ENCODE measurements at places on chromosomes 13 and 19. TPM values are rescaled to one million over a fixed set of nuclear protein-coding genes. Genes with fewer than 3 reads are reported as not detected.

Gene ARHGEF18
- 45.3 TPM for total RNA-seq

Gene NKPD1
- 0.37 TPM for total RNA-seq

Gene RCBTB1
- 26.0 TPM for total RNA-seq

Gene FGF9
- not detected for total RNA-seq

Gene N4BP2L2
- total RNA-seq: 98.7 TPM

Gene APLP1
- total RNA-seq: 2.5 TPM

Gene URAD
- not detected for total RNA-seq

Gene FLT3
- total RNA-seq: not detected

Gene GADD45B
- total RNA-seq: 114 TPM

Gene LILRB1
- total RNA-seq: not detected

Gene NBEA
- total RNA-seq: 3.6 TPM

Gene CGB2
- not detected for total RNA-seq
